ENCODE measurements at places on chromosomes 2 and 18.

DNA sequence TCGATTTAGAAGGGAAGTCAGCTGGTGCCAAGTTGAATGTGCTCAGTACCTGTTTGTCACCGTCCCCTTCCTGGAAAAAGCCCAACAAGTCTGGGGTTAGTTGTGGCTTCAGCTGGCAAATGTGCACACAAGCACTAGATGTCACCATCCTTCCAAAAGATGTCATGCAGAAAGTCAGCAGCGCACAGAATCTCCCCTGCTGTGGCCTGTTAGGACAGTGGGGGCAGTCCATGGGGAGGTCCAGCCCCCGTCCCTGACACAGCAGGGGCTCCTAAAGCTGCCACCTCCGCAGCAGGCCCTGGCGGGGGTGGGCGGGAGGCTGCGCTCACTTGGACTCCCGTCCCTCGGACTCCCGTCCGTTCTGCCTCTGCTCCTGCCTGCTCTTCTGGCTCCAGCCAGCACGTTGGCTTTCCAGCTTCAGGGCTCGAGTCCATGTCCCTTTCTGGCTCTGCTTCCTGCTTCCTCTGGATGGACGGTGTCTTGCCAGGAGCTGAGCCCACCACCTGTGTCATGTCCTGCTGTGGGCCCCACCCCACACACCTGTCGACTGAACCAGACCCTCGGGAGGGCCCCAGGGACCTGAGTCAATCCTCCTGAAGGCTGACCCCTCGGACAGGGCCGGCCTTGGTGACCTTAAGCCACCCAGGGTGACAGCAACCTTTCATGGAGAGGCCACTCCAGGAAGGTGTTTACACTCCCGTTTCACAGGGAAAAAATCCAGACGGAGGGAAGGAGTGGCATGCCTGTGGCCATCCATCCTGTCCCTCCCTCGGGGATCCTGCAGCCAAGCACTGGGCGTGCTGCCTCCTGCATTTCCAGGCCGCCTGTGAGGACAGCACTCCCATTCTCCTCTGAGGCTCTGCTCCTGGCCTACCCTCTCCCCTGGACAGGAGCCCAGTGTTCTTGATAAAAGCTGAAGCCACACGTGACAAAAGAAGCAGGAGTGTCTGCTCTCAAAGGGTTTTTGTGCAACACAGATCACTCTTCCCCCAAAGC is 8.5 kb downstream of the RAB17 start:
- DNase-seq, result peak; percentile 23

DNA sequence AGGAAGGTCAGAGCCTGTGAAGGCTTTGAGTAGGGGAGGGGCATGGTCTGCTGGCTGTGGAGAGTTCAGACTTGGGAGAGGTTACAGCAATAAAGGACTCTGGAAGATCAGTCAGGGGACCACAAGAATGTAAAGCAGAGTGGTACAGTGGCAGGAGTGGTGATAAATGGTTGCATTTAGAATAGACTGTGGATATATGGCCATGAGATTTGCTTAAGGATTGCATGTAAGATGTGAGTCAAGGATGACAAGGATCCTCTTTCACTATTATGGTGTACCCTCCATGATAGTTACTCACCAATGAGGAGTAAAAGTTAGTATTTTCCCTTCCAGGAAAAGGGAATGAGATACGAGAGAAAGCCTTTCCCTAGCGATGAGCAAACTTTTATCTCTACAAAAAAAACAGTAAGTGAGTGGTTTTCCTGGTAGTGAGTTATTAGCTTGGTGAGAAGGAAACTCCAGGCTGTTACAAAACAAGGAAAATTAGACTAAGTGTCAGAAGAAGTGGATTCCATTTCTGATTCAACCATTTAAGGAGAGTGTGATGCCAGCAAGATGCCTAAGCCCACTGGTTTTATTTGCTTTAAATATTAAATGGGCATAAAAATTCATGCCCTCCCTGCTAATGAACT is 818.0 kb upstream of the ACVR2A start:
- DNase-seq, result no peak

GRCh38 chr18:13272416-13272815 is 53.9 kb downstream of the LDLRAD4 start:
- no peak for DNase-seq

- DNase-seq, result no peak
These were observed 275.3 kb downstream of the MTX2 start for GRCh38 chr2:176544557-176544956.

DNA sequence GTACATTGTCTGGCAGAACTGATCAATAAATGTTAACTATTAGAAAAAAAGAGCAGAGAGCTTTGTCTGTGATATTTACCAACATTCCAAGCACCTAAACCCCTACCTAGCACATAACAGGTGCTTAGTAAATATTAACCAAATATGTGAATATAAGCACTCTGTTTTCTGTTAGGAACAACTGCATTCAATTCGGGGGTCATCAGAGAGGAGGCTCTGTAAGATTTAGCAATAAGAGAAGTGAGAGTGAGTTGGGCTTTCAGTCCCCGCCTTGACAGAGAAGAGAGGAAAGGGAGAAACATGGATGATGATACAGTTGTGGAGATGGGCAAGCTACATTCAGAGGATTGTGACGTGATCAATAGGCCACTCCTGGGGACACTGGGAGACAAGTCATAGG is 47.7 kb downstream of the MYOM1 start:
- no peak for DNase-seq

All from activated CD8-positive, alpha-beta memory T cell treated with anti-CD3 and anti-CD28 coated beads for 48 hours (primary cell).